ENCODE measurements at places on chromosomes 13 and 19.

- no peak for DNase-seq
Measured at GRCh38 chr13:90477216-90477615, 870.3 kb upstream of the MIR17HG start.

DNA sequence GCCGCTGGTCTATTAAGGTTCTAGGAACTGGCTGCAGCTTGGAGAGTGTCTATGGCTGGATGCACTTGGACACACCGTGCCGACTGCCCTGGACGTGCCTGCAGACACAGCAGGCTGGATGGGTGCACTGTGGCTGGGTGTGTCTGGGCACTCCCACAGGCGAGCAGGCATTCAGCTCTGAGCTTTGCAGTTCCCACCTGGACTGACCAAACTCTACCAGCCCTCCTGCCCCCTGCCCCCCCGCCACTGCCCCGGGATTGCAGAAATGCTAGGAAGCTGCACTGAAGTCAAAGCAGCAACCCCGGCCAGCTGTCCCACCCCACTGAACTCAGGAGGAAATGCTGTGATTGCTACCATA lies 7.0 kb upstream of the LRP3 start:
- no peak for DNase-seq

DNA sequence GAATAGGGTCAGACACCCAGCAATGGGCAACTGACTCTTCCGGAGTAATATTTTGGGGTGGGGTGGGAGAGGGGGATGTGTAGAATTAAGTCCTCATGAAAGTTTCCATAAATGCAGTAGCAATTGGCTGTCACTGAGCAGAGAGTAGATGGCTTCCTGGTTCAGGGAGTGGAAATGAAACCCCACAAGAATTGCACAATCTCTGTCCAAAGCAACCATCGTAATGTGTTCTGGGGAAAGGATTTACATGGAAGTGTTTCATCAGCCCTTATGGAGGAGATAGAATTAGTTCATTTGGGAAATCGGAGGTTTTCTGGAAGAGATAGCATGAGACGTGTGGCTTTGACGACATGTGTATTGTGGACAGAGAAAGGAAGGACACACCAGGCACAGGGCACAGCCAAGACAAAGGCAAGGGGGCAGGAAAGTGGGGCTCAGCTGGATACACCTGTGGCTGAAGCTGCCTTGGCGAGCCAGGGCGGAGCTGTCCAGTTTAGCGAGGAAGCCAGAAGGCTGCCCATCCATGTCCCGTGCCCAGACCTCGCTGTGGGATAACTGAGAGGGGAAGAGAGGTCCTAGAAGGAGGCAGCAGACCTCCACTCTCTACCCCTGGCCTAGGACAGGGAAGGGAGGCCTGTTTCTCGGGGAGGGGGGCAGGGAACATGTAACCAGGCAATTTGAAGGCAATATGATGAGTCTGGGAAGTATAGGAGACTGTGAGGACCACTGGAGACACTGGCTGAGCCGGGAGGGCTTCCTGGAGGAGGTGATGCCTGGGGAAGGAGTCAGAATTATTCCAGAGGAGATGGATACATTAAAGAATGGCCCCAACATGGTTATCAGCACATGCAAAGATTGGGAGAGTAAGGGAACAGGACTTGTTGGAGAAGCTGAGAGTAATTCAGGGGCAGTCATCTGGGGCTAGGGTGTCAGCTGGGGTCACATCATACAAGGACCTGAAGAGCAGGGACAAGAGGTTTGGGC lies 2.6 kb upstream of the CLEC4G start:
- DNase-seq: no peak

- DNase-seq: no peak
Measured at GRCh38 chr19:23437901-23438300, 42.6 kb upstream of the ZNF91 start.

DNA sequence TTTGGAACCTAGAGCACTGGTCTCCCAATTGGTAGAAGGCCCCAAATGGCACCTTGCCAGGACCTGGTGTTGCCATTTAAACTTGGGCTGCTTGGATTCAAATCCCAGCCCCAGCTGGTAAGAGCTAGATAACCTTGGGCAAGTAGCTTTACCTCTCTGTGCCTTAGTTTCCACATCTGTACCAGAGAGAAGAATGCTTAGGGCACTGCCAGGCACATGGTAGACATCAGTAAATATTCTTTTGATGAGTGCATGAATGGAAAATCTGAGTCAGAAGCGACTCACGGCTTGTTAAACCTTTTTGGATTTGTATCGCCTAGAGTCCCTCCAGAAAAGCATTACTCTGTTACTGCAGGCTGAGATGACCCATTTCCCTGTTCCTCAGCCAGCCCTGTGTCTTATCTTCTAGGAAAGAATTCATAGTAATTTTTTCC lies 90.9 kb downstream of the SIPA1L3 start:
- DNase-seq: peak; percentile 8

DNA sequence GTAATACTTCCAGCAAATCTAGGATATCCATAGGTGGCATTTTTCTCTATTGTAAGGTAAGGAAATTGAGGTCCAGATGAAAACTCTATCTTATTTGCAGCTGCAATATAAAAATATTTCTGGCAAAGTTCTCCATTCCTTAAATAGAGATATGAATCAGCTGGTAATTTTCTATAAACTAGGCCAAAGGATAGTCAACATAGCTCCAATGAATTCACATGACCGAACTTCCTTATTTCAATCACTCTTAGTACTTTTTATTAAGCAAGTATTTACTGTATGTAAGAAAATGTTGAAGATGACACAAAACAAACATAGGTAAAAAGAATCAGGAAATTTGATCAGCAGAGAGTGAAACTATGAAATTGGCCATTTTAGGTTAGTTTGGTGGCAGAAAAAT lies 13.0 kb upstream of the LCP1 start:
- no peak for DNase-seq

- no peak for DNase-seq
Measured at GRCh38 chr19:4393947-4394590, 6.3 kb downstream of the SH3GL1 start.

- DNase-seq: no peak
Measured at GRCh38 chr13:30301827-30302226, 5.5 kb downstream of the KATNAL1 start.

GRCh38 chr19:873084-873483 lies 13.6 kb downstream of the CFD start:
- DNase-seq: peak; percentile 58

DNA sequence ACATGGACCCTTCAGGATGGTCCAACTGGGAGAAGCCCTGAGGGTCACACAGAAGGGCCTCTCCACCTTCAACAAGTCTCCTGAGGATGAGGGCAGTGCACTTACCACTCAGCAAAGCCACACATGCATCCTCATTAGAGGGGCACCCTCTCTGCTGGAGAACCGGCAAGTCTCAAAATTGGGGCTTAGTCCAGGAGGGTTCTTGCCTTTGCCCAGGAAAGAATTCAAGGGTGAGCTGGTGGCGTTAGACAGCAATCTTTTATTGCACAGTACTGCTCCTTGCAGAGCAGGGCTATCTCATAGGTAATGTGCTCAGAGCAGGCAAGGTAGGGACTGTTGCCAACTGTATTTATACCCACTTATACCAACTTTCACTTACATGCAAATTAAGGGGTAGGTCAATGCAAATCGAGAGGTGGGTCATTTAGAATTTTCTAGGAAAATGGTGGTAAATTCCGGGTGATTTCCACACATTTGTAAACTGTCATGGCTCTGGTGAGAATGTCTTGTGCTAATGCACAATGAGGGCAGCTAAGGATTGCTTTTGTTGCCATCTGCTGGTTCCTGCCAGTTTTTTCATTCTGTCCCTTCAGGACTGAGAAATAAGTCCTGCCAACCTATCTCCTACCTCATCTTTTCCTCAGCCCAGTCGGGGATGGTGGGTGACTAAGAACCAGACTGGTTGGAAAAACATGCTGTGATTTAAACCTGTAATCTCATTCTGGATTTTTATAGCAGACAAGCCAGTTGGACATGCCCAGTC lies 27.8 kb upstream of the IGSF23 start:
- DNase-seq: no peak

GRCh38 chr13:51556740-51557139 lies 27.5 kb upstream of the WDFY2 start:
- no peak for DNase-seq

GRCh38 chr13:98072476-98072875 lies 70.4 kb upstream of the FARP1 start:
- DNase-seq: no peak

DNA sequence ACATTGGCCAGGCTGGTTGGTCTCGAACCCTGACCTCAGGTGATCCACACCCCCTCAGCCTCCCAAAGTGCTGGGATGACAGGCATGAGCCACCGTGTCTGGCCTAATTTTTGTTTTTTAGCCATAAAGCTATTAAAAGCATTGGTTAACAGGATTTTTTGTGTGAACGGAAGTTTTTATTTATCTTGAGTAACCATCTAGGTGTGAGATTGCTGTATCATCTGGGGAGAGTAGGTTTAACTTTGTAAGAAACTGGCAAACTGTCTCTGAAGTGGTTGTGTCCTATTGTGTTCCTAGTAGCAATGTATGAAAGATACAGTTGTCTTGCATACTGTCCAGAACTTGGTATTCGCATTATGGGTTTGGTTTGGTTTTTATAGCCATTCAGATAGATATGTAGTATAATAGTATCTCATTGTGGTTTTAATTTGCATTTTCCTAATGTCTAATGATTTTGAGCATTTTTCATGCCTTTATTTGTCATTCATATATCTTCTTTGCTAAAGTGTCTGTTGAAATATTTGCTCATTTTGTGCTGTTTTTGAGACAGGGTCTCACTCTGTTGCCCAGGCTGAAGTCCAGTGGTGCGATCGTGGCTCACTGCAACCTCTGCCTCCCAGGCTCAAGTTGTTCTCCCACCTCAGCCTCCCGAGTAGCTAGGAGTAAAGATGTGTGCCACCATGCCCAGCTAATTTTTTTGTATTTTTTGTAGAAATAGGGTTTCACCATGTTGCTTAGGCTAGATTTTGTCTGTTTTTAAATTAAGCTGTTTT lies 13.5 kb upstream of the PLEKHF1 start:
- no peak for DNase-seq

GRCh38 chr13:36124236-36124822 lies 6.9 kb downstream of the DCLK1 start:
- DNase-seq: no peak

GRCh38 chr19:52237197-52237596 lies 32.2 kb upstream of the ZNF766 start:
- no peak for DNase-seq

- DNase-seq: no peak
Measured at GRCh38 chr19:37413313-37414084, 42.6 kb downstream of the ZNF527 start.

DNA sequence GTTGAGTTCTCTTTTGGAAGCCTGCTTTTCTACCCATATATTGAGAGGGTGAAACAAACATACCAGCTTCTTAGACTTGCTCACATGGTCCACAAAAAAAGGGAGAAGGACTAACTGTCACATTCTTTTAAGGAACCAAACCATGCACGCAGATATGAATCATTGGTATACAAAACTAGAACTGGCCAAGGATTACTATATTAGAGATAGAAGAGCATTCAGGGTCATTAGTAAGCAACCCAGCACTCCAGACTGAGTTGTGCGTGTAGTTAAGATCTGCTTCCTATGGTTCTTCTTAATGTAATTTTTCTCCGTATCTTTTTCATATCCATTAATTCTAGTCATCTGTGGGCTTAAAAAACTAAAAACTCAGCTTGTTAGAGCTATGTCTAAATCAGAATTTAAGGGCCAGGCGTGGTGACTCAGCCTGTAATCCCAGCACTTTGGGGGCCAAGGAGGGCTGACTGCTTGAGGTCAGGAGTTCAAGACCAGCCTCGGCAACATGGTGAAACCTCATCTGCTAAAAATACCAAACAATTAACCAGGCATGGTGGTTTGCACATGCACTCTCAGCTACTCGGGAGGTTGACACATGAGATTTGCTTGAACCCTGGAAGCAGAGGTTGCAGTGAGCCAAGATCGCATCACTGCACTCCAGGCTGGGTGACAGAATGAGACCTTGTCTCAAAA lies 19.6 kb downstream of the ALG5 start:
- DNase-seq: no peak

DNA sequence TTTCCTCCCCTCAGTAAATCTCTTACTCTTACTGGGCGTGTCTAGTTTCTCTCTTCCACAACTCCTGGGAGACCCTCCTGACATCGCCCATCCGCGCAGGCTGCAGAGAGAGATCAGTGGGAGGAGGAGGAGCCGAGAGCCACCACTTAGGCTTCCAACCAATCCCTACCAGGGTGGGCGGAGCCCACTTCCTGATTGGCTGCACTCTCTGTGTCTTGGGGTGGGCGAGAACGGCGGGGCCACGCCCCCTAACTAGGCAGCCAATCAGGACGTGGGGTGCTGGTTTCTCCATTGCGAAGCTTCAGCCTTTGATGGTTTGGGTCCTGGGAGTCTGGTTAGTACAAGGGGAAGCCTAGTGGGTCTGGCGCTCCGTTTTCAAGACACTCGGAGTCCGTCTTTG lies at the start of gene PMIS2:
Gene PMIS2, plus strand, starts transcription at position 326 of the 400 bp plus-strand sequence. CDS start 87 bp downstream, outside the sequence.
- peak; percentile 12 for DNase-seq

GRCh38 chr13:72163678-72164077 lies 296.7 kb upstream of the DACH1 start:
- no peak for DNase-seq

DNA sequence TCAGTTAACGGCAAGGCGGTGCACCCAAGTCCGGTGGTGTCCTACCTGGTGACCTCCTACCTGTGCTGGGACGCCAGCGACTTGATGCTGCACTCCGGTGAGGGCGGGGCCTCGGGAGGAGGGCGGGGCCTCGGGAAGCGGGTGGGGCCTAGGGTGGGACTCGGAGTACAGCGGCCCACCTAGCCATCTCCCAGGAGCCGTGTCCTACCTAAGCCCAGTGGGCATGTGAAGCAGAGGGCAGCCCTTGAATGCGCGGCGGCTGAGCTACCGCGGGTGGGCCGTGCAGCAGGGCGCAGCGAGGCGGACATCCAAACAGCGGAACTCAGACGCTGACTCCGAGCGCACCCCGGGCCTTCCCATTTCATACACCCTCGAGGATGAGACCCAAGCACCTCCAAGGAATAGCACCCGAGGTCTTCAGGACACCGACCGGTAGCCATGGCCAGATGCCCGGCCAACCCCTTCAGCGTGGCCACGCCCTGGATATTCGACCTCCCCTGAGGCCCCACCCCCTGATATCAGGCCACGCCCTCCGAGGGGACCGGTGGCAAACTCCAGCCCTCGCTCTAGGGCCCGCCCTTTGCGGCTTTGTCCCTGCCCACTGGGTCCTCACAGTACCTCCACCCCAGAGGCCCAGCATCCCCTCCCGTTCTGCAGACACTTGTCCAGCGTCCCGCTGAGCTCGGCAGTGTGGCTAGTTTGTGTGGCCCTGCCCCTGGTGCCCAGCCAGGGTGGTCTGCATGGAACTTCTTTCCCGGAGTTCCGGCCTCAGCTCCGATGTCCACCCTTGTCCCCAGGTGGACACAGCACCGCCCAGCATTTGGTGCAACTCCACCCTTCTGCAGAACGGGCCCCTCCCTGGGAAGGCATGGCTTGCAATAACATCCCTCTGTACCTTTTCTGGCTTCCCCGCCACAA lies 5.4 kb downstream of the KLK1 start:
- peak; percentile 59 for DNase-seq

DNA sequence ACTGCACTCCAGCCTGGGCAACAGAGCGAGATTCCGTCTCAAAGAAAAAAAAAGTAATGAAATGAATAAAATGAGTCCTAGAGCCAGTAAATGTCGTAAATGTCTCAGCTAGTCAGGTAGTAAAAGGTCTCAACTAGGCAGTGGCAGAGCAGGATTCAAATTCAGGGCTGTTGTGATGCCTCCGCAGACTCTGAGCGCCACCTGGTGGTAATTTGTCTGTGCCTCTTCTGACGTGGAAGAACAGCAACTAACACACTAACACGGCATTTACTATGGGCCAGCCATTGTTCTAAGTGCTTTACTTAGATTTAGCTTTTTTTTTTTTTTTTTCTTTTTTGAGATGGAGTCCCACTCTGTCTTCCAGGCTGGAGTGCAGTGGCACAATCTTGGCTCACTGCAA lies 30.2 kb downstream of the CYP2F1 start:
- DNase-seq: peak; percentile 90

- DNase-seq: peak; percentile 12
Measured at GRCh38 chr19:36488846-36489117, 579 bp downstream of the ZNF566 start.

Data from stimulated activated CD4-positive, alpha-beta T cell treated with anti-CD3 and anti-CD28 coated beads, Interleukin-4, amount 100 ng/mL, for 48 hours (primary cell).